ENCODE measurements at places on chromosomes 2 and 18.

DNA sequence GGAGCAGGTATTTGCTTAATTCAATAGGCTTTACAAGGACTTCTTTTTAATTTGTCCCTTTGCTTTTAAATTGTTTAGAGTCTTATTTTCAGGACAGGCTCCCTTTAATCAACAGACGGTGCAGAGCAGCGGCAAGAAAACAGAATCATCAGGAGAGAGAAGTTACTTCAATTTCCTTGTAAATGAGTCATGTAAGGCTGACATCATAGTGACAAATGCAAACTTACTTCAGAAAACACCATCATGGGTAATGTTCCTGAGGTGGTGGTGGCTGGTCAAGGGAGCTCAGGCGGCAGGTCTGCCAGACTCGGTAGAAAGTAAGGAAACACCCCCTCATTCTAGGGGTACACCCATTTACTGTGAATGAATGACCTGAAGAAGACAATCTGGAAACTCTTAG, 395.1 kb downstream of the FBXO15 start:
- DNase-seq = no peak

DNA sequence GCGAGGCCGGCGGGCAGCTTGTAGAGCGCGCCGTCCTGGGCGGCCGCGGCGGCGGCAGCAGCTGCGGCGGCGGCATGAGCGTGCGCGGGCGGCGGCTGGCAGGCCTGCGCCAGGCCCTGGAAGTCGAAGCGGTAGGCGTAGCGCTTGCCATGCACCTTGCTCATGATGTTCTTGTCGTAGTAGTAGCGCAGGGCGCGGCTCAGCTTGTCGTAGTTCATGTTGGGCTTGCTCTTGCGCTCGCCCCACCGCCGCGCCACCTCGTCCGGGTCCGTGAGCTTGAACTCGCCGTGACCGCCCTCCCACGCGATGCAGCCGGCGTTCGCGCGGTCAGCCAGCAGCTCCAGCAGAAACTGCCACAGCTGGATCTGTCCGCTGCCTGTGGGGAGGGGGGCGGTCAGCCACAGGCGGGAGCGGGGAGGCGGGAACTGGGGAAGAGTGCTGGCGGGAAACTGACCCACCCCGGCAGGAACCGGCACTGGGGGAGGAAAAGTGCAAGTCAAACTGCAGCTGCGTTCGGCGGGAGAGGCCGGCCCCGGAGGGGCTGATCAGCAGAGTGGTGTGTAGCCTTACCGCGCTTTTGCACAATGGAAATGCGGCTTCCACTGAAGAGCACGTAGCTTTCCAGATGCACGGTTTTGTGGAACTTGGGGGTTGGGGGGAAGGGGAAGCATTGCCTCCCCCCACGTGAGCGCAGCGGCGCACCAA, 3.0 kb downstream of the FEV start:
- DNase-seq = peak; percentile 34

- no peak for DNase-seq
Observed at GRCh38 chr18:41004324-41004723, 950.7 kb upstream of the PIK3C3 start.

DNA sequence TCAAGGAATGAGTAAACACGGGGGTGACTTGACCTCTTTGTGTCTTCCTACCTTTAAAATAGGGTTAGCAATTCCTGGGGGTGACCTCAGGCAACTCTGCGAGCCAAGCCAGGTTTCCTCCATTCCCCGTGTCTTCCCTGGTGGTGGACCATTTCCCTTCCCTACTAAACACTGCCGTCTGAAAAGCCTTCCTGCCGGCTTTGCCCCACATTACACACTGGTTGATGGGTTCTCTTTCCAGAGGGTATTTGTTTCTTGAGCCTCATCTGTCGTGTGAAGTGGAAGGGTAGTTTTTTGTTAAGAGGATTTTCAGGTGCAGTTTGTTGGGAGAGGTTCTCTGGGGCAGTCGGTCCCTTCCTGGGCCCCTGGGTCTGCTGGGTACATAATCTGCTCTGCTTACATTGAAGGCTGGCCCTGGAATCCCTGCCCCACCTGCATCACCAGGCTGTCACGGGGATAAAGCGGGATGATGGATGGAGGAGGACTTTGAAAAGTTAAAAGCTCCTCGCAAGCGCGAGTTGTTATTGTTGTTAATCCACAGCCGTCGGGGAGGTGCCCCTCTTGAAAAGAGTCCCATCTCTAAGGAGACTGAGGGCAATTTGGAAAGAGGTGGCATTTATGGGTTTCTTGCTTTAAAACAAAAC, 175.4 kb upstream of the SPRED2 start:
- no peak for DNase-seq

DNA sequence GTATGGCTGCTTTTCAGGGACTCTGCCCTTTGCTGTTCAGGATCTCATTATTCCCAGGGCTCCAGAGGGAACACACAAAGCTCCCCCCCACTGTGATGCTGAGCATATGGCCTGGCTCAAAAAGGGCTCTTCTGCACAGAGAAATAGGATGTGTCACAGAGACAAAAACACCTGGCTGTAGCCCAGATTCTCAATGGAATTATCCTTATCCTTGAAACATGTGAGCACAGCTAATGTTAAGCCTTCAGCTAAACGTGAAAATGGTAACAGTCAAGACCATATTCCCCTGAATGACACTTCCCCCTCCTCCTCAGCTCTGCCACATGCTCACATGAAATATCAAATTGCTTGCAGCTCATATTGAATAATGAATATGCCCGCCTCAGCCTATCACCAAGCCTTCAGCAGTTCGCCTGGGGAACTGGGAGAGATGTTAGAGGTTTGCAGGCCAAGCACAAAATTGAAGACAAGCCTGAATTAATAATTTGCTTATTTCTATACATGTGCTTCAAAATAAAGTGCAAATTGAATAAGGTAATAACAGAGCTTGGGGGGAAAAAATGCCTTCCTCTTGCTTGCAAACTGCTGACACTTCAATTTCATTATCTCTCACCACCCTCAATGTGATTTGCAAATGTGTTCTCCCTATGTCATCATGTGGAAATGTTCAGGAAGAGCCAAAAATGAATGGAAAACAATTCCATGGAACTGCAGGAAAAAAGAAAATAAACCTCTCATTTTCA, 181.0 kb upstream of the HNRNPA3 start:
- no peak for DNase-seq

- no peak for DNase-seq
Observed at GRCh38 chr18:9720327-9720726, 12.2 kb downstream of the RAB31 start.

- DNase-seq = no peak
Observed at GRCh38 chr2:201618744-201619662, 24.3 kb downstream of the TMEM237 start.

DNA sequence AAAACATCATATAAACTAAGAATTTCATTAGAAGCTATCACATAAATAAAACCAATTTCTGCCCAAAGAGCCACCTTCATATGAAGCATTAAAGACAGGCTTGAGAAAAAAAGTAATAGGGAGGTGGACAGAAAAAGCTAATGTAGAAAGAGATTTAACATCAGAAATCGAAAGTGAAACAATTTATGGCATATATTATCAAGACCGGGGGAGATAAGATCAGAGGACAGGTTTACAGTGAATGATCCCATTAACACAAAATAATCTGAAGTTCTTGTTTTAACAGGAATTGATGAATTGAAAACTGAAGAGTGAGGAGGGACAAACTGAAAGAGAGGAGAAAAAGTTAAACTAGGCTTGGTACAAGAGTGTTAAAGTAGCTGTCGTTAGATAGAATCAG, 786.3 kb upstream of the FSHR start:
- no peak for DNase-seq

- DNase-seq = no peak
Observed at GRCh38 chr2:197108758-197109157, 182.3 kb upstream of the PGAP1 start.

DNA sequence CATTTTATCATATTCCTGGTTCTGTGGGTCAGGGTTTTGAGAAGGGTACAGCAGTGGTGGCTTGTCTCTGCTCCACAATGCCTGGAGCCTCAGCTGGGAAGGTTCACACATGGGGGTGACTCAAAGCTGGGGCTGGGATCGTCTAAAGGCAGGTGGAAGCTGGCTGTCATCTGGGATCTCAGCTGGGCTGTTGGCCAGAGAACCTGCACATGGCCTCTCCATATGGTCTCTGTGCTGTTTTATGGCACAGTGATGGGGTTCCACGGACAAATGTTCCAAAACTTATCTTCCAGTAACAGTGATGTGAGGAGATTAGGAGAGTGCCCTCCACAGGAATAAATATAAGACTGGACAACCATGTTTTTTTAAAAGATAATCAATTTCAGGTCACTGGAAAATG, 191.4 kb downstream of the SS18 start:
- no peak for DNase-seq

DNA sequence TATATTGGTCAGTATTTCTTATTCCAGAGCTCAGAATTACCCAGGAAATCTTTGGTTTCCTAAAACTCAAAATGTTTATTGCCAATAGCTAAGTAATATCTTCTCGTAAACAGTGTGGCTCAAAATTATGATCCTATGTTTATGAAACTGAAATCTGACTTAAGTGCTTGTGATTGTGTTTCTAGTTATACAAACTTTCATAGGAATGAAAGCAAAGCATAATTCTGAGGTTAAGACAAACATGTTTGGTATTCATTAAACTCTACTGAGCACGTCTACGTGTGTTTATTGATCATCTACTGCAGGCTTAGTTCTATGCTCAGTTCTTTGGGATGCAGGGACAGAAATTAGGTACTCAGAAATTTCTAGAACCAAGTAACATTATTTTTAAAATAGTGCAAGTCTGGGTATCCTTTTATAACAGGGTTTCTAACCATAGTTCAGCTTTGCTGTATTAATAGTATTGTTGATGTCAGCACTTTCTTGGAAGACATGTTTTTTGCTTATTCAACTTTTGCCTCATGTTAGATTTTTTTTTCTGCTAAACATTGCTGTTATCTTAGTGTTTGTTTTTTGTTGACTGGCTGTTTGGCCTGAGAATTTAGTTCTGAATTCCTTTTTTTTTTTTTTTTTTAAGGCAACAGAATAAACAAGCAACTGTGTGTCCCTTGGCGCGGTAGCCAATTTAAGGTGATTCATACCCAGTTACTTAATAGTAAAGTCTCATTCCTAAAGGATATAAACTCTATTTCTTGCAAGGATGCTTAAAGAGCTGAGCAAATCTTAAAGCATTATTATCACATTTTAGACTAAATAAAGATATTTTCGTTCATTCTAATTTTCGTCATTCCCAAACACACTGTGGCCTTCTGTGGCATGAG, 31.3 kb downstream of the PTPRM start:
- DNase-seq = no peak

GRCh38 chr2:132740081-132740720, 70.2 kb upstream of the LYPD1 start:
- no peak for DNase-seq

- DNase-seq = no peak
Observed at GRCh38 chr2:187527262-187527661, 27.0 kb downstream of the TFPI start.

- DNase-seq = peak; percentile 59
Observed at GRCh38 chr2:62578803-62579640, 73.0 kb upstream of the TMEM17 start.

DNA sequence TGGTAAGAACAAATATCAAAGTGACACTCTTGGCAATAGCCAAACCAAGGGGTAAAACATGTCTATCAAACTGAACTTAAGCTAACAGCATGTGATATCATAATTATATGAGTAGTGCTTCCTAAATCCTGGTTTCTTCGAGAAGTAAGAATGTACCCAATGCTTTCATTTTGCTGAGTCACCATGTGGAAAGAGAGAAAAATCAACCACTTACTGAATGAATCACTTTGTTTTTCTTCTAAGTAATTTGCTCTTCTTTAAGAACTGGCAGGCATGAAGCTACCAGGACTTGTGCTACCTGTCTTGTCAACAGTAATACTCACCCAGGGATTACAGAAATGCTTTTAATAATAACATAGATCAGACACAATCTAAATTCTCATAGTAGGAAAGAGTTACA, 19.0 kb upstream of the DUSP19 start:
- no peak for DNase-seq

DNA sequence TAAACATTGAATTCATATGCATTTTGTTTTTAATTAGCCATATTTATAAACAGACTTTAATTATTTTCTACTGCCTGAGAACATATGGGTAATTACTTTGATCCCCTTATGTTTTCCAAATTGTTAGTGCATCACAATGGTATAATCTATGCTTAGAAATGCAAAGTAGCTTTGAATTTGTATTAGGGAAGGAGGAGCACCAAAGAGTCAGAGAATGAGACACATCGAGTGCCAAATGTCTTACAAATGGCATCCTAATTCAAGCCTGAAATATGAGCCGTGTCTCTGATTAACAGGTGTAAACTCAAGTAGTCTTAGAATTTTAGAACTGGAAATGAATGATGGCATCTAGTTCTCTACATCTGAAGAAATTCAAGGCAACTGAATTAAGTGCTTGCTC, 8.7 kb upstream of the HNMT start:
- DNase-seq = no peak

- DNase-seq = peak; percentile 42
Observed at GRCh38 chr2:217858519-217859491, 144.0 kb downstream of the TNS1 start.

DNA sequence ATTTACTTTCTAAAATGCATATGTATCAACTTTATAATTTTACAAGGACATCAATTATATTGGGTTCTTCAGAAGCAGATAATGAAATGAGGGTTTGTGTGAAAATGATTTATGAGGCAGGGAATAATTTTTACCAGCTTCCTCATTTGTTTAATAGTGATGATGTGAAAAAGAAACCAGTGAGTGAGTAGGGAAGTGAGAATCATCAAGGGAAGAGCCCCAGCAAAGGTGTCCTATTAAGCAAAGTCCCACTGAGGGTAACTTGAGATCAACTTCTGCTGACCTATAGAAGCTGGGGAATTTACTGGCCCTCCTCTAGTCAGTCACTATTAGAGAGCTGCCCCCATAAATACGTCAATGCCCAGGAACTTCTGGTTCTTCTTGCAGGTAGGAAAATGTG, 266.8 kb upstream of the LYPD1 start:
- no peak for DNase-seq
